ENCODE measurements at places on chromosomes 2 and 18.

DNA sequence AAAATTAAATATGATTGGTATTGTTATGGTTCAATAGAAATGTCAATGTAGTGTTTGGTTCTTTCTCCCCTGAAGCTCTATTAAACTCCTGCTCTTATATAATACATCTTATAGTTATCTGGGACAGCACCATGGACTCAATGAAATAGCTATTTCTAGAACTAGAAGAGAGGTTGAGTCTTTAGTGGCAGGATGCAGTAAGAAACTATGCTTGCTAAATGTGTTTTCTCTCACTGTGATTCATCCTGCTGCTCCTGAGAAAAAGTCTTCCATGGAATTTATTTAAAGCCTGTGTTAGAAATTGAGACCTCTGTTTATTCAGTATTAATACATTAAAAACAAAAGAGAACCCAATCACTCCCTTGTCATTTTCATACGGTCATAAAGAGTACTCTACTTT lies 61.5 kb downstream of the G6PC2 start:
- DNase-seq, result no peak

DNA sequence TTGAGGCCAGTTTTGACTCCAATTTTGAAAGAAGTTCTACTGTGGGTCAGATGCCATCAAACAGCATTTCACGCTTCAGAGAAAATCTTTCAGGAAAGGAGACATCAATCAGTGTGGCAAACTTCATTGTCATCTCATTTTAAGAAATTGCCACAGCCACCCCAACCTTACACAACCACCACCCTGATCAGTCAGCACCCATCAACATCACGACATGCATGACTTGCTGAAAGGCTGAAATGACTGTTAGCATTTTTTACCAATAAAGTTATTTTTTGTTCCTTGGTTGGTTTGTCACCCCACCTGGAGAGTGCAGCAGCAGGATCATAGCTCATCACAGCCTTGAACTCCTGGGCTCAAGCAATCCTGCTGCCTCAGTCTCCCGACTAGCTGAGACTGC lies 10.4 kb downstream of the DNAJC10 start:
- DNase-seq, result no peak

GRCh38 chr2:120053891-120054290 lies 41.0 kb downstream of the EPB41L5 start:
- DNase-seq, result no peak

DNA sequence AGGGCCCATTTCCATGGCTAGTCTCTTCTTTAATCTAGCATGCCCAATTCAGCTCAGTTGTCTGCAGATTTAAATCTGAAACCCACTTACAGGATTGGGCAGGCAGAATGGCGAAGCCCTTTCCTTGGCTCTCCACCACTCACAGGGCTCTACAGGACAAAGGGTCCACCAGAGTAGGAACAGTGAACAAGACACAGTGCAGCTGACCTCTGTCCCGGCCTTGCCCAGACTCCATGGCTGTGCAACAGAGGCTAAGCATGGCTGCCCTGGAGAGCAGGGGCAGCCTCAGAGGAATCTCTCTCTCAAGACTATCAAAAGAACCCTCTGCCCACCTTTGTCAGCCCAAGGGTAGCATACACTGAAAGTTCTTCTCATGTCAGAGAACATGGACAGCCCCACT lies 9.7 kb upstream of the ATP6V1B1 start:
- no peak for DNase-seq

DNA sequence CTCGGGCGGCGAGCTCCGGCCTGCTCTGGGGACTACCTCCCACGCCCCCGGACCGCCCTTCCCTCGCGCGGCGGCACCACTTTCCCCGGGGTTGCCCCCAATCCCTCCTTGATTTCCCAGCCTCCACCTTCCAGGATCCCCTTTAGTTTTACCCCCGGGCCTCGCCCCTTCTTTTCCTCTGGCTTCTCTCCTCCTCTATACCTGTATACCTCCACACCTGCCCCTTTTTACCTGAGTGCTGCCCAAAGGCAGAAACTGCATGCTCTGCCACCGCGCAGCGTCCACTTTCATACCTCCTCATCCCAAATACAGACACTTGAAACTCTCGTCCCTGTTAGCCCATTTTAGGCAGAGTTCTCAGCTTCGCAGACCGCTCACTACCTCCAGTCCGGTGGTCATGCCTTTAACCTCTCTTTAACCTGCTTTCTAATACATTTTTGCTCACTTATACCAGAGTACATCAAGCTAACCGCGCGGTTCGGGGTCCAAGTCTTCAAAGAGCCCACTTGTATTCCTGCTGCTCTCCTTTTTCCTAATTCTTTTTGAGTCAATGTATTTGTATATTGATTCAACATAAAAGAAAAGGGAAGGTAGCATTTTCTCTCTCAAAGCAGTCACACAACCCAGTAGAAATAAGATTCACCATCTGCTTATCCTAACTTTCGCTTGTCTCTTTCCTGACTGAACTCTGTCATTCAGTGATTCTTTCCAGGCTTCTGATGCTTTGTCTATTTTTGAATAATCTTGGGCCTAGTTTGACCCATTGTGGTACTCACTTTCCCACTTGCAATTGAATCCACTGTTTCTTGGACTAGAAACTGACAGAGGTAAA lies 901 bp downstream of the SPOPL start:
- DNase-seq, result no peak

DNA sequence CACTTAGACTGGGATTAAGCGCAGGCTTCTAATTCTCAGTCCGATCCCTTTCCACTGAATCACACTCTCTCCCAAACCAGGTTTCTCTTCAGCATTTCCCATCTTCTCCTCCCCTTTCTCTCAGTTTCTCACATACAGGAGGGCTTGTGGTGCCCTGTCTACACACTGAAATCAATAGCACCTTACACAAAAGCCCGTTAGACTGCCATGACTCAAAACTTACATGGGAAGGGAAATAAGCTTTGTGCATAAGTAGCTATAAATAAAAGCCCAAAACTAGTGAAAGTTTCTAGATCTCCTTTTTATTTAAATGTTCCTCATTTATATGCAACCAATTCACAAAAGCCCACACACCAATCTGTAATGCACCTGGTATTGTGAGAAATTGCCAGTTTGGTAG lies 318.4 kb downstream of the TXNL1 start:
- DNase-seq, result no peak
